ENCODE measurements at places on chromosomes 12 and 14.

DNA sequence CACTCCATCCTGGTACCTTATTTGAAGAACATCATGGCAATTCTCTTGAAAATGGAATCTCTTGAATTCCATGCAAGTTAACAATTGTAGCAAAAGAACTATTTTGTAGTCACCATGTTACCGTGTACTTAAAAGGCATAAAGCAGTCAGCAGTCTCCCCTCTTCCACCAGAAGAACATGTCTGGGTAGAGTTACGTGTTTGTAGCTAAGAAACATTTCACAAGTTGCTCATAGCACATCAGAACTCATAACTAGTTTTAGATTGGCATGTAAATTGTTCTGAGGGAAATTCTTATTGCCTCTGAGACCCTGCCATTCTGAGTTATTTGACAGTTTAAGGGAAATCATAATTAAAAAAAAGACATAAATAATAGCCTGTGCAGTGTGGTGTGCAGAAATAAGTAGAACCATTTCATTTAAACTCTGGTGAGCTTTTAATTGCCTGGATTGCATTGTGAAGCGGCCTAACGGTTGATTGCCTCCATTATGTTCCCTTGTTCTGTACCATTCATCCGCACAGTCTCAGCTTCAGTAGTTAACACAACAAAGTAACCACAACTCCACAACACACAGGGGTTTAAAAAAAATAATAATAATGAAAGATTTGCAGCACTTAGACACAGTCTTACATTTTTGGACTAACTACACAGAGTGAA is 2.6 kb downstream of the LMO3 start:
- no peak for DNase-seq

DNA sequence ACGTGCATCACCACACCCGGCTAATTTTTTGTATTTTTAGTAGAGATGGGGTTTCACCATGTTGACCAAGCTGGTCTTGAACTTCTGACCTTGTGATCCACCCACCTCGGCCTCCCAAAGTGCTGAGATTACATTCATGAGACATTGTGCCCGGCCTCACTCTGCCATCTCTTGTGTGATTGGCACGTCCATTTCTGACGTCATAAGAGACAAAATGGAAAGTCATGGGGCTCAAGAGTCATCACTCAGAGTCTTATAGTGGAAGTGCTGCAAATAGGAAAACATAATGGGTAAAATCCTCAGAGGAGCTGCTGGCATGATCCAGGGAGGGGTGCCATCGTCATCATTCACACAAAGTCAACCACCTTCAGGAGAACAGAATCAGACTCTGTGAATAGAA is 54.2 kb upstream of the GPATCH2L start:
- DNase-seq = no peak

DNA sequence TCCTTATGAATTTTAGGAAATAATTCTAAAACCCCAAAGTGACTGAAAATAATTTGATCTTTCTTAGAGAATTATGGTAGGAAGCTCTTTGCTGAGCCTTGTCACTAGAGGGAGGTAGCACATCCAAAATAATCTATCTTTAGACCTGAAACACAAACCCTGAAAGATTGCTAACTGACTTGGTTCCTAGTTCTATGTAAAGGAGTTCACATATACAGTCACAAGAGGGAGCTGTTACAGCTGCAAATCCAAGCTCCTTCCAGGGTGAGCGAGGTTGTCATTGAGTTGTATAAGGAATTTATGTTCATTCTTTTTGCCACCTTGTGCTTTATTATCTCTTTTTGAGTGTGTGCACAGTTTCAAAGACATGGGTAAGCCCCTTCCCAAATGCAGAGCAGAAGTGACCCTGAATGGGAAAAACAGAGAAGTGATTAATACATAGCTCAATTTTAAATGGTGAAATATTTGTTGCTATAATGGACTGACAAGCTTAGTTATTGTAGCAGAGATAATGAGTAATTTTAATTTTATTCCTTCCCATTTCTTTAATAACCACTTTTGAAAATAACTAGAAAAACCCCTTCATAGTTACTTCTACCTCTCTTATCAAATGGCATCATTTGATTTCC is 387.9 kb downstream of the DAD1 start:
- DNase-seq = peak; percentile 61

DNA sequence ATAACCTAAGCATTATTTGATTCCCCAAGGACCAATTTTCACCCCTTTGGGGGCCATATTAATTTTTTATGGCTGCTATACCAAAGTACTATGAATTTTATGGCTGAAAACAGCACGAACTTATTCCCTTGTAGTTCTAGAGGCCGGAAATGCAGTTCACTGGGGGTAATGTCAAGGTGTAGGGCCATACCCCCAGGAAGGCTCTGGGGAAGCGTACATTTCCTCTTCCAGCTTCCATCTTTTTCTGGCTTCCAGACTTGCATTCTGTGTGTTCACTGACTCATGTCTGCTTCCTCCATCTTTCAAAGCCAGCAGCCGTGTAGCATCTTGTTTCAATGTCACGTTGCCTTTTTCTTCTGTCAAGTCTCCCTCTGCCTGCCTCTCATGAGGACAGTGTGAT is 133.5 kb downstream of the BICD1 start:
- no peak for DNase-seq

DNA sequence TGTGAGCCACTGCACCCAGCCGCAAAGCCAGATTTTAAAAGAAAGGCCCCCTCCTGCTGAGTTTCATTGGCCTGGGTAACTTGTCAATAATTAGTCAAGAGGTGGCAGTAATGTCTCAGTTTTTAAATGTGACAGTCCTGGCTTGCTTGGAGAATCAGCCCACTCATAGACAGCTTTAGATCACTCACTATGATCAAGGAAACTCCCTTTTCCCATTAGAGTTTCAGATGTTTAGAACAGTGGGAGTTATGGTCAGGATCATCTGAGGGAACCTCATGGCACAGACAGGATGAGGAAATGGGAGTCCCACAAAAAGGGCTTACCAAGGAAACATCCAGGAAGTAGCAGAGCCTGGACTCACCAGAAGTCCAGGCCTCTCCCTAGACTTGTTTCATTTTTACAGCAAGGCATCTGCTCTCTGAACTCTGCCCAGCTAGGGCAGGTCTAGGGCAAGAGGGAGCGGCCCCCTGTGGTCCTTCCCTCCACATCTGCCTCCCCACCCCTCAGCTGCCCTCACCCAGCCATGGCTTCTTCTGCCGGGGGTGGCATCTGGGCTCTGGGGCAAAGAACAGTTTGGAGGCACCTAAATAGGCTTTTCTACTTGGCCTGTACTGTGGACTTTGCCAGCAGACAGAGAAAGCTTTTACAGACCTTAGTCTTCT is 11.2 kb downstream of the BCL2L14 start:
- DNase-seq = peak; percentile 33

DNA sequence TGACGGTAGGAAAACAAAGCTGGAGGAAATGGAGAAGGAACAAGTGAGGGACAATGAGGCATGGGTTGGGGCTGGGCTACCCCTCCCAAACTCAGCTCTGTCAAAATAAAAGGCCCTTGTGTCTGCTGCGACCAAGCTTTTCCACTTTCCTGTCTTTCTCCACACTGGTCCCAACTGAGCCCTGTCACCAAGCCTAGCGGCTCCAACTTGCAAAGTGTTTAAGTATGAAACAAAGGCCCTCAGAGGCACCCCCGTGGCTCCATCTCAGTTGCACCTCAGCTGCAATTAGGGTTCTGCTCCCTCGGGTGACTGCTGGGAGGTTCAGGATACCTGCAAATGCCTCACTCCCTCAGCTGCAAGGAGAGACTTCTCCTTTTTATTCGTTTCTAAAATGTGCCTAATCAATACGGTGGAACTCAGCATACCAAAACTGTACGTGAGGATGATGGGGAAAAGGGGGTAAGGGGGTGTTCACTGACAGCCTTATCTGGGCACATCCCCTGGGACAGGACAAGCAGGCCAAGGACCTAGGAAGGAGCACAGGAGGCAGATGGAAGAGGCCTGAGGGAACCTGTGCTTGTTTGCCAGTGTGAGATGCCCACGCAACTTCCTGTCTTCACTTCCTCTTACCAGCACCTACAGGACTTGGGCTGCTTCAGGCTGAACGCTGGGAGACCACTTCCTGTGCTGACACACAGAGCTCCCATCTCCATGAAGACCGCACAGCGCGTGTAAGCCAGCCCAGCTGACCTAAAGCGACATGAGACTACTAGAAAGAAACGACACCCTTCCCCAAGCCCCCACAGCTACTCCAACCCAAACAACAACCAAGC is 8.9 kb downstream of the VAMP1 start:
- DNase-seq = peak; percentile 41

DNA sequence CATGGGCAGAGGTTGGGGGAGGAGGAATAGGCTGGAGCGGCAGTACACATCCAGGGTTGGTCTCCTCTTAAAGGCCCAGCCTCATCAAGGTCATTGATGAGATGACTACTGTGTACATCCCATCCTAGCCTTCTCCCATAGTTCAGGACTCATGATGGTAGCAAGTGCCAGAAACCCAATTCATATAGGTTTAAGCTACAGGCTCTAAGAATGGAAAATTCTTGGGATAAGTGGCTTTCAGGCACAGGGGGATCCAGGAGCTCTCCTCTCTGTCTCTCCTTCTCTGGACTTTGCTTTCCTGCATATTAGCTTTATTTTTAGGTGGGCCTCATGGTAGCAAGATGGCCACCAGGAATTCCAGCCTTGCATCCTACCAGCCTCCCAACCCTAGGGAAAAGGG is 6.3 kb downstream of the SDSL start:
- no peak for DNase-seq

- no peak for DNase-seq
Measured at GRCh38 chr14:102696856-102697495, 80.3 kb upstream of the TRAF3 start.

GRCh38 chr12:66590275-66590985 is 88.4 kb downstream of the GRIP1 start:
- no peak for DNase-seq

- DNase-seq = peak; percentile 56
Measured at GRCh38 chr14:58746261-58746660, 108.5 kb downstream of the DACT1 start.

DNA sequence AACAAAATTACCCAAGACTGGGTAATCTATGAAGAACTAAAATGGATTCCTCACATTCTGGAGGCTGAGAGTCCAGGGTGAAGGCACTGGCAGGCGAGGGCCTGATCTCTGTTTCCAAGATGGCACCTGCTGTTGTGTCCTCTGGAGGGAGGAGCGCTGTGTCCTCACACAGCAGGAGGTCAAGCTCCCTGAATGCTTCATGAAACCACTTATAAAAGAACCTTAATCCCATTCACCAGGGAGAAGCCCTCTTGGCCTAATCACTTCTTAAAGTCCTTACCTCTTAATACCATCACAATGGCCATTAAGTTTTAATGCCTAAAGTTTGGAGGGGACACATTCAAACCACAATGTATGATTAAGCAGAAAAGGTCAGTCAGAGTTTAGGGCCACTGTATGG is 172.4 kb downstream of the EMP1 start:
- no peak for DNase-seq

DNA sequence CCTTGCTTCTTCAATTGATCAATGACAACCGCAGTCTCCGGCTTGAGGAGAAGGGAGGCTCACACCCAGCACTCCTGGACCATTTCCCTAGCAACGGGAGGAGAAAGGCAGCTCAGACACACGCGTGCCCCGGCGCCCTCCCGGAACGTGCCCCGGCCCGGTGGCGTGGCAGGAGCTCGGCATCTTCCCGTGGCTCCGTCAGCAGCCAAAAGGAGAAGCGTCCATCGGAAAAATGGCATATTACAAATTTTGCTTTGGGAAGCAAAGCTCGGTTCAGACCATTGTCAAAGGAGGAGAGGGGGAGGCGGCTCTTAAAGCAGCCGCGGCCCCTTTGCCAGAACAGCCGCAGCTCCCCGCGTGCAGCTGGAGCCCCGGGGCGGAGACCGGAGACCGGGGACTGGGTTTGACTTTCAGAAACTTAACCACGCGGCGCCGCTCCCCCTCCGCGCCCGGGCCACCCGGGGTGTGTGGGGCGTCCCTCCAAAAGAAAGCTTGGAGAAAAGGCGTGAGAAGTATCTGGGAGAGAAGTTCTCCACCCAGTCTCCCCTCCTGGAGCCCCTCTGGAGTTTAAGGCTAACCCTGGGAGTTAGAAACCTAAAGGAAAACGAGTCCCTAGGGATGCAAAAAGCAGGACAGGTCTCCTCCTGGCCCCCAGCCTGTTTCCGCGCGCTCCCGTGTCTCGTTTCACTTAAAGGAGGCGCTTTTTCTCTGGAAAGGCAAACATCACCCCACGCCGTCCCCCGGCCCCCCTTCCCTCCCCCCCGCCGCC is 545 bp downstream of the PPFIA2 start:
- peak; percentile 22 for DNase-seq

DNA sequence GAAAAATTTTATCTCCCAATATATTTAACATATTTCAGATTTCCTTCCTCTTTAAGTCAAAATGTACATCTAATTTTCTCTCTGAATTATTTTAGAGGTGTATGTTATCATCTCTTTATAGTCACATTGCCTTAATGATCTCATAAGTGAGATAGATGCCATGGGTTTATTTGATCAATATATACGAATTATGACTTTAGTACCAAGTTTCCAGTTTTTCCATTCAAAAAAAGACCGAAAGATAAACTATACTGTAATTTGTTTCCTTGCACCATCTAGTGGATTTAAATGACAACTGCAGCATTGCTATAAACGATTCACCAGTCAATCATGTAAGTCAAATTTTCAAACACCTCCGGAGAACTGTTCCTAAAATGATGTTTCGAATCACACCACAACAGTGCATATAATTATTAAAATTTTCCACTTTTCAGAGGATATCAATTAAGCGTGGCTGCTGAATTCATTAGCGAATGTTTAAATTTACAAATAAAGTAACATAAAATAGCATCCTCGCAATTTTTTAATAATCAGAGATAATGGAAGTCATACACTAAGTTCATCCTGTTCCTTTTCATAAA is 419 bp upstream of the ATXN7L3B start:
- peak; percentile 53 for DNase-seq

All from brain microvascular endothelial cell (primary cell).